Fibroblast of villous mesenchyme (primary cell): ENCODE measurements at places on chromosomes 7 and 10. TPM values are rescaled to one million over a fixed set of nuclear protein-coding genes. Genes with fewer than 3 reads are reported as not detected.

CUBN gene
- 0.64 and 0.86 TPM in 2 replicates for total RNA-seq

SPDYE6 gene
- total RNA-seq = not detected in 2 replicates

SEMA3C gene
- 101 and 136 TPM in 2 replicates for total RNA-seq

SEC61A2 gene
- total RNA-seq = 12.9 and 16.0 TPM in 2 replicates

ANKRD61 gene
- total RNA-seq = not detected in 2 replicates

ARMC3 gene
- not detected in 2 replicates for total RNA-seq

CTTNBP2 gene
- 1.3 and 3.2 TPM in 2 replicates for total RNA-seq

UPK3B gene
- total RNA-seq = 0.43 TPM in 1 of 2 replicates, not detected in the other

DENND2A gene
- 25.5 and 26.7 TPM in 2 replicates for total RNA-seq

CPA4 gene
- total RNA-seq = 22.5 and 90.2 TPM in 2 replicates

DNAJC12 gene
- total RNA-seq = 1.3 TPM in 2 replicates

HK1 gene
- 86.7 and 91.1 TPM in 2 replicates for total RNA-seq

TMEM176B gene
- total RNA-seq = 0.43 TPM in 1 of 2 replicates, not detected in the other

GPR15LG gene
- not detected in 2 replicates for total RNA-seq

GRM8 gene
- under 0.01 TPM in 1 of 2 replicates, not detected in the other for total RNA-seq

BTBD16 gene
- not detected in 2 replicates for total RNA-seq
